ENCODE measurements at places on chromosomes 7 and 10. TPM values are rescaled to one million over a fixed set of nuclear protein-coding genes. Genes with fewer than 3 reads are reported as not detected.
A peak's percentile ranks its signal among the peaks of the same experiment; 100 is the strongest.

DNA sequence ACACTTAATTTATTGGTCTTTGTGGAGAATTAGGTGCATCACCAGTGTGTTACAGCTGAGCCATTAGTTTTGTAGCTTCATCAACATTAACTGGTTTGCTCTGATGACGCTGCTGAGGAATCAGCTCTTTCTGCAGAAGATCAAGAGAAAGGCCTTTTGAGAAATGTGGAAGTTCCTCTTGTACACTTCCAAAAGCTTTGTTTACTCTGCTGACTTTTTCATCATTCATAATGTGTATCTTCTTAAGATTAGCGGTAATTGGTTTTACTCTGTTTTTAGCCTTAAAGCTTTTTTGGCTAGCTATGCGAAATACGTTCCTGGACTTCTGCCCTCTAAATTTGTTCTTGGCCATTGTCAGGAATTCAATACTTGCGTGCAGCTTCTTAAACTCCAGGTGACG is 8.2 kb upstream of the PHYH start:
- no peak for DNase-seq

- DNase-seq = no peak
These were observed 61.9 kb downstream of the FOXL3 start for GRCh38 chr7:351681-352480.

DNA sequence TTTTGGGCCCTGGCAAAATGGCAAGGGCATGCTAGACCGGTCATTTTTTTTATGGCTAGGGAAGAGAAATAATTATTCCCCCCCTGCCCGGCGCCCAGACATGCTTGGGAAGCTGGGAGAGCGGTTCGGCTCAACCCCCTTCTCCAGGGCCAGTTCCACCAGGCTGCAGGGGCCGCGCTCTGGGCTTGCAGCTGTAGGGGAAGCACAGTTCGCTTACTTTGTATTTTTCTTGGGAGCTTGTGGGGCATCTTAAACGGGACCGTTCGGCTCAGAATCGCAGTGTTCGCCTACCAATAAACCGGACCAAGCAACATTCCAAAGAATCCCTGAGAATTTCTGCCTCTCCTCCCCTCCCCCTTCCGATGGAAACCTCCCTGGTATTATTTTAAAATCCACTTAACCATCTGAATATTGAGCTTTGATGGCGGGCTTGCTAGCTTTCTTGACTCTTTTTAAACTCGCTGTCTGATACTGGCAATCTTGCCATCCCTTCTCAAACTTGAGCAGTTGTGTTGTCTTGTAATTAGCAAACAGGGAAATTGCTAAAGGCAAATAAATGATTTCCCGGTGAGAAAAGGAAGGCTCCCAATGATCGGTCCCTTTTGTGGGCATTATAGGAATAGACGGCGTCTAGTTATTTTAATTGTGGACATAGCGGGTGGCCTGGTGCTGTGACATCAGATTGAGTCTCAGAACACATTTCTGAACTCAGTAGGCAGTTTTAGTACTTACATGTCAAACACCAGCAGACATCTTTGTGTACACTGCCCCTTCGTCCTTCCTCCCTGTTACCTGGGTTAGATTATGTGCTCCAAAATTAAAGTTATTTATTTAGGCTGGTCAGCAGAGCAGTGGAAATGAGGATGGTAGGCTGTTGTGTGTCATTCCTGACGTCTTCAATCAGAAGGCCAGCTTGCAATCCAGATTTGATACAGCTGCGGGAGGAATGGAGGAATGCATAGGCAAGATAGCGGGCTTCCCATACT is 3.4 kb downstream of the TCF7L2 start:
- peak; percentile 32 for DNase-seq

CCNJ gene
- total RNA-seq = 2.8 TPM

GRCh38 chr7:2141651-2142050 is 91.1 kb downstream of the MAD1L1 start:
- no peak for DNase-seq

DNA sequence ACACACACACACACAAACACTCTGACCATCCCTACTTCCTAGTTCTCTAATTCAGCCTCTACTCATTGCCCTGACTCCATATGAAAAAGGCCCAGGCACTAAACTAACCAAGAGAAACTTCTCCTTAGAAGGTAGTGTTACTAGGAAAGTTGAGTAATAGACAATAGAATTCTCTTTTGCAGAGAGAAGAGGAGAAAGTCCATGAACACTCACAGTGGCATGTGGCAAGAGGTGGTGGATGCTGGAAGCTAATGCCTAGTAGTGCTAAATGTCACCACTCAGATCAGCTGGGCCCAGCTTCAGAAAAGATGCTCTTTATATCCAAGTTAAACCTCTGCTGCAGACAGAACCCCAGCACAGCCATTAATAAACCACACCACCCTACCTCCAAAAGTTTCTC is 58.2 kb downstream of the SORBS1 start:
- no peak for DNase-seq

LEP gene
- total RNA-seq = not detected

DNA sequence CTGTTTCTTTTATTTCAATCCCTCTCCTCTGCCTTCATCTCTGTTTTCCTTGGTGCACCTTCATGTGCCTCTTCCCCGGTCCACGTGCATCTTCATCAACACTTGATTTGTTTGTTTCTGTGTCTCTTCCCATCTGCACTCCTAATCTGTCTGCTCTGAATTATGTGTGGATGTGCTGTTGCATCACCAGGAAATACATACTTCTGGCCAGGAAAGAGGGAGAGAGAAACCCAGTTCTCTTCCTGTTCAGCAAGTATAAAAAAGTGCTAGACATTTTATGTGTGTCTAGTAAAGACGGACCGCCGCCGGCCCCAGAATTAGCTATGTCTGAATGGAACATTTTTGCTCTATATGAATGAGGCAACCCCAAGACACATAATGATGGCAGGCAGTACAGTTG is 93.8 kb downstream of the CALD1 start:
- DNase-seq = no peak

- DNase-seq = peak; percentile 48
These were observed 137.3 kb downstream of the VTI1A start for GRCh38 chr10:112584276-112584675.

DNA sequence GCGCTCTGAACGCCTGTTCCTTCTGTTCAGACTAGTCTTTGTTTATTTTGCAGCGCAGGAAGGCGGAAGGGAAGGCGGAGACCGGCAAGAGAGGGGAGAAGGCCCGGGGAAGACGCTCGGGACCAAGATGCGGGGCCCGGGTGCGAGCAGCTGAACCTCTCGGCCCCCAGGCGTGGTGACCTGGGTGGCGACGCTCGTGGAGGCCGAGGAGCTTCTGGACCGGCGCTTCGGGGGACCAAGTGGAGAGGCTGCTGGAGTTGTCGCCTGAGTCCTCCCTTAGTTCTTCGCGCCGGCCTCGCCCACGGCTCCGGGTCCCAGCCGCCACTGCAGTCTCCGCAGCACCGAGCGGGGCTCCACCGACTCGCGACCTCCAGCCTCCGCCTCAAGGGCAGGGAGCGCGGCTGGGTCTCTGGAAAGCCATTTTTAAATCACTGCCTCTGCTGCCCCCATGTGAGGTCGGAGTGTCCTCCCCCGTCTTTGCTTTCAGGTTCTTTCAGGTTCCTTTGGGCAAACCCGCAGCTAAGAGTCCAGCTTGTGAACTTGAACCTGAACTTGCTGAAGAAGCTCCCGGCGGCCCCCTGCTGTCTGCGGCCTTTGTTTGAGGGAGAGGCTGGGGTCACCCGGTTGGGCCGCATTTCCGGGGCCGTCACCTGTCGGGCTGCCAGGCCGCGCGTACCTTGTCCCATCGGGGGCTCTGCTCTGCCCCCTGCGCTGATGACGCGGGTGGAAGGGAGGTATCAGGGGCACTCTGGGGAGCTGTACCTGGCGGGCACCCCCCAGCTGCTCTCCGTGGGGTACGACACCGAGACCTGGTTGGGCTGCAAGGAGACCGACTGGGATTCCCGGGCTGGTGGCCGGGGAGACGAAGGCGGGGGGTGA is 136.0 kb downstream of the KIF20B start:
- DNase-seq = no peak

DNA sequence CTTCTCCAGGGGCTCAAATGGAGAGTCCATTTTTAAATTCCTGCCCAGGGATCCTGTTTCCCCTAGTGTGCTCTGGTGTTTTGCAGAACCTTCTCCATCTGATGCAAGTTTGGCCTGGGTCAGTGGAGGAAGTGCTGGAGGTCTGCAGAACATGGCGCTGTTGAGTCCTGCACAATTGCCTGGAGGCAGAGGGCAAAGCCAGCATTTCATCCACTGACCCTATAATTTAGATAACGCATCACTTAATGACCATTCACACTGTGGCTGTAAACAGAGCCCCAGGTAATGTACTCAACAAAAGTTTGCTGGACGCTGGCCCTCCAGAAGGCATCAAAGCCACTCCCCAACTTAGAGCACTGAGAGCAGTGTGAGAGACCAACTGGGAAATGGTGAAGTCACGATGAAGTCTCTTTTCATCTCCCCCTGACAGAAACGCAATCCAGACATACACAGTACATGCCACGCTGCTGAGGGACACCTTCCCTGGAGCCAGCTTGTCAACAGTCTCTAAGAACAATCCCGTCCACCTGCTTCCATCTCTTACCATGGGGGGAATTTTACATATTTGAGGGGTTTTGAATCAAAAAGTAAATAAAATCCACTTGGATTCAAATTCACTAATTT is 13.4 kb downstream of the C10orf71 start:
- no peak for DNase-seq

- DNase-seq = no peak
These were observed 38.6 kb upstream of the ADD3 start for GRCh38 chr10:109968953-109969759.

FBXL15 gene
- total RNA-seq = 12.3 TPM
